Left kidney (tissue), 8 donors: ENCODE measurements at places on chromosomes 2 and 18. TPM values are rescaled to one million over a fixed set of nuclear protein-coding genes. Genes with fewer than 3 reads are reported as not detected.

- DNase-seq: no peak
Observed at GRCh38 chr2:15069149-15069548, 436.6 kb downstream of the LRATD1 start.

- no peak for DNase-seq
Observed at GRCh38 chr18:28147674-28148171, 29.2 kb downstream of the CDH2 start.

DNA sequence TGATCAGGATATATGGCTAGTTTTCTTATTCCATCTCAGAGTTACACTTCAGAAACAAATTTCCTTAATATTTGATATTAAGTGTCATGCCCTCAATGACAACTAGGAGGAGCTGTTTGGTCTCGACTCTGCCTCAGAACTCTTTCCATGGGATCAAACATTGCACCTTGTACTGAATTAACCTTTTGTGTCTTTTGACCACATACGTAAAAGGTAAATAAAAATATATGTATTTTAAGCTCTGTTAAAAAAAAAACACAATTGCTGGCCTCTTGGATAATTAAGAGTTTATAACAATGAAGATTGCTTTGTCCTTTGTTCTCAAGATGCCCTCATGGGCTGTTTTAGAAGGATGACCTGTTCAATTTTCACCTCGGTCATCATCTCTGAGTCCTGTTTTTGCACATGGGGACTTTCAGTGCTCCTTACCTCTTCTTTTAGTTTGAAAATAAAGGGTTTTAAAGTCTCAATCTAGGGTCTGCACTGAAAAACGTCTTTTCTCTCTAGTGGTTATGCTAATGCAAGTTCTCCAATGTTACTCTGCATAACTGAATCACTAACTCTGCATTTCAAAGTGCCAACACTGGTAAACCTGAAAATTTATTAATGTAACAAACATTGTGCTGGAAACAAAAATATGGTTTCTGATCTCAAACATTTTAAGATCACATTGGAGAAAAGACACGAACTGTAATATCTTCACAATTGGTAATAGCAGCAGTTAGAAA lies 18.8 kb upstream of the FN1 start:
- DNase-seq: no peak

DNA sequence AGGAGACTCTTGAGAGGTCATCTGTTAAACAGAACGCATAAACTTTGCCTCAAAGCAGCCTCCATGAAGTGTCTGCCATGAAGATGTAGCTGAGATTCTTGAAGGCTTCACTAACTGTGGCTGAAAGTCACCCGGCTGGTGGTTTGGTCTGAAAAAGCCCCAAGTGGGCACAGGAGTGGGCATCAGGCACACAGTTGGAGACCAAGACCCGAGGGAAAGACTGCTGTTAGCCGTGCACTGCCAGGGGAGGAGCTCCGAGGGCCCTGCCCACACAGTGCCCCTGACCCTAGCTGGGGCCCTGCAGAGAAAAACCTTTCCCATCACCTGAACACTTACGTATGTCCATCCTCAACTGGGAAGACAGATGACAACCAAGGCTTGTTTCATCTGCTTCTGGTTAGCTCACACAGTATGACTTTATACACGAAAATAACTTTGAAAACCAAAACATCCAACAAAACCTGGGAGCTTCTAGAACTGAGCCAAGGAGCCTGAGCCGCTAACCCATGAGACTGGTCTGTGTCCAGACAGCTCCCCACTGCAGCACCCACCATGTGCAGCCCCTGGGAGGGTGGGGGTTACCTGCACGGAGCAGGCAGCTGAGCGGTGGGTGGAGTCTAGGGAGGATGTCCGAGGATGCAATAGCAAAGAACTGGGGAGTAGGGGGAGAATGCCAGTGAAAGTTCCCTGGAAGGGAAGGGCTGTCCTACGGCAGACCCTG lies 15.4 kb downstream of the HJURP start:
- DNase-seq: no peak

DNA sequence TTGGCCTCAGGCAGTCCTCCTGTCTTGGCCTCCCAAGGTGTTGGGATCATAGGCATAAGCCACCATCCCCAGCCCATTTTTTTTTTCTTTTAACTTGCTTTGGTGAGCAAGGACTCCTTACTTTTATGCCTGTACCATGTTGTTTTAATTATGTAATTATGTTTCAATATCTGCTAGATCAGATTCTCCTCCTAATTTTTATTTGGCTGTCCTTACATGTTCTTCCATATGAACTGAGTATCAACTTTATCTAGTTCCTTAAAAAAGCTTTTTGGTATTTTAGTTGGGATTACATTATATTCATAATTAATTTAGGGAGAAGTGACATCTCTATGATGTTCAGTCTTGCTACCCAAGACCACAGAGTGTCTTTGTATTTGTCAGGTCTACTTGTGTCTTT lies 16.3 kb downstream of the GPN1 start:
- no peak for DNase-seq

DNA sequence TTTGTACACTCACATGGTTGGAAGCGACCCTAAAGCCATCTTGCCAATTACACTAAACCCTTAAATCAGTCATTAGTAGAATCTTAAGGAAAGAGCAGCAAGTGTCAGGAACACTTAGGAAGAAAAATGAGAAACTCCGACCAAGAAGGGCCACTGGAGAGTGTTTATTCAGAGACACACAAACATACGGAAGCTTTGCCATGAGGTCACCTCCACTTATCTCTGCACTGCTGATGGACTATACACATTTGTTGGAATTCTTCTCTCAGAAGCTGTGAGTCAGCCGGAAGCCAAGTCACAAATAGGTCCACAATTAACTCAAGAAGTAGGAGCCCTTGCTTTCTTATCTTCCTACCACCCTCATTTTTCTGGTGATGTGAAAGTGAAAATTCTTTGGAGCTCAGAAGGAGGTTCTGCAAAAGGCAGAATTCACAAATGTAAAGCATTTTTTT lies 21.6 kb downstream of the BMP10 start:
- no peak for DNase-seq

GRCh38 chr2:159939946-159940345 lies 122.5 kb downstream of the PLA2R1 start:
- peak; percentile 29 for DNase-seq

- no peak for DNase-seq
Observed at GRCh38 chr2:105052773-105053172, 14.9 kb downstream of the MRPS9 start.

DNA sequence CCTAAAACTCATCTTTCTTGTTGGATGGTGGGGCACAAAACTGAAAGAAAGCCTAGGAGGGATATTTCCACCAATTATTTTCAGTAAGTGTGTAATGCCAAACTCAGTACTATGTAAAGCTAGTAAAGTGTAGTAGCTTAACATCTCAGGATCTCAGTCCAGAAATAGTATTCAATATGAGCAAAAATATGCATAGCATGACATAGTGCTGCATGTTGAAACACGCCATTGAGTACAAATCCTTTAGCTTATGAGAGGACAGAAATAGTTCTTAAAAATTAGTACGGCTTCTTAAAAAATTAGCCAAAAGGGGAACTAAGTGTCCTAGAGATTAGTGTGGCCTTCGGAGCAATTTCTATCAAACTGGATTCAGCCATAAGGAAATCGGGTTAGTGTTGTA lies 21.7 kb upstream of the ATL2 start:
- no peak for DNase-seq

DNA sequence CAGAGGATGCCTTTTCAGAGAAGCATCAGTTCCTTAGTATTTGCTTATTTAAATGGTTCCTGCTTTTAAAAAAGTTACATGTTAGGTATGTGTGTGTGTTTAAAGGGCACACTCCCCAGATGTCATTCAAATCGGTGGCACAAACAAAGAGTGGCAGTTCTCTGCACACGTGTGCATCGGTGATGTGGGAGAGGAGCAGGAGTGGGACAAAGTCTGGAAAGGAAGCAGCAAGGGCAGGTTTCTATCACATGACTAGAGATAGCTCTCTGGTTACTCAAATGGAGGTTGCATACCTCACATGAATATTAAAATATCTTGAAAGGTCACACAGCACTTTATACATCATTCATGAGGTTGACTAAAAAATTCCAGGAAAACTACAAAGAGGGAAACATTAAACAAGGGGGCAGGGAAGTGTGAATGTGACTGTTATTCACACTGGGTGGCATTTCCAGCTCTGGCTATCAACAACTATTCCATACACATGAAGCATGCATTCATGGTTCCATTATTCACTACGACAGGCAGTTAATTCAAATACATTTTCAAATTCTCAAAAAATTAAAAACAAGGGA lies 64.7 kb downstream of the SEPTIN10 start:
- DNase-seq: no peak

Gene ACMSD
- polyA plus RNA-seq: 43.9 TPM

GRCh38 chr18:51009072-51009471 lies 20.9 kb upstream of the SMAD4 start:
- DNase-seq: no peak

DNA sequence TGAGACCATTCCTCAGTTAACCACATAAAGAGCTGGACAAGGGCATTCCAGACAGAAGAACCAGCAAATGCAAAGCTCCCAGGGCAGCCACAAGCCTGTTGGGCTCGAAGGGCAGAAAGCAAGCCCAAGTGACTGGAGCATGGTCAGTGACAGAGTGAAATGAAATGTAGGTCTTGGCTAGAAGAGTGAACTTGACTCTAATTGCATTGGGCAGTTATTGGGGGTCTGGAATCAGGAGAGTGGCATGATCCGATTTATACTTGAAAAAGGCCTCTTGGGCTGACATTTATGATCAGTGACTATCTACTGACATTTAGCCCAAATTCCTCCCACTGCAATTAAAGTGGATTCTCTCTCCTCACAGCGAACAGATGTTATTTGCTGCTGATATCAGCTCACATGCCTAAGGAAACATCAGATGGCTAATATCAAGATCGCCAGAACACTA lies 152.5 kb upstream of the KLF7 start:
- DNase-seq: no peak

GRCh38 chr2:98795891-98796676 lies 65.2 kb upstream of the MGAT4A start:
- DNase-seq: no peak

DNA sequence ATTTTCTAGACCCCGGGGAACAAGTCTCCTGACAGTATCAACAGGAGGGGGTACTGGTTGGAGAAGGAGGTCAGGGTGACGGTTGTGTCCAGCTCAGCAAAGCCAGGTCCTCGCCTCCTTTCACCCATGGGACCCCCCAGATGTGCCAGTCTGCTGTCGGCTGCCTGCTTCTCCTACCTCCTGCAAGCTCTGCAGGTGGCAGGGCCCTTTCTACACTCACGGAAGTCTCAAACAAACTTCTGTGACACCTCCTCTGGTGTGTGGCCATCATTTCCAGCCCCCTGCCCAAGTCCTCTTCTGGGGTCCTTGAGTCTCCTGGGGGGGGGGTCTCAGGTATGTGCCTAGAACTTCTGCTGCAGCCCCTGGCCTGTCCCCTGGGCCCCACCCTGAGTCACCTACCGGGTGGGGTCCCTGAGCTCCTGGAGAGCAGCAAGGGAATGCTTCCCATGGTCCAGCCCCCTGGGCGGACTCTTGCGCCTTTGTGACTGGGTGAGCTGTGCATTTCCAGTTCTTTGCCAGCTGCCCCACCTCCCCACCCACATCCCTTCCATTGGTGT lies 12.8 kb downstream of the SH3RF3 start:
- no peak for DNase-seq

- DNase-seq: no peak
Observed at GRCh38 chr2:10924441-10924840, 12.7 kb downstream of the KCNF1 start.

- DNase-seq: no peak
Observed at GRCh38 chr18:54856105-54856646, 27.9 kb downstream of the RAB27B start.

Gene UGT1A5
- polyA plus RNA-seq: not detected

DNA sequence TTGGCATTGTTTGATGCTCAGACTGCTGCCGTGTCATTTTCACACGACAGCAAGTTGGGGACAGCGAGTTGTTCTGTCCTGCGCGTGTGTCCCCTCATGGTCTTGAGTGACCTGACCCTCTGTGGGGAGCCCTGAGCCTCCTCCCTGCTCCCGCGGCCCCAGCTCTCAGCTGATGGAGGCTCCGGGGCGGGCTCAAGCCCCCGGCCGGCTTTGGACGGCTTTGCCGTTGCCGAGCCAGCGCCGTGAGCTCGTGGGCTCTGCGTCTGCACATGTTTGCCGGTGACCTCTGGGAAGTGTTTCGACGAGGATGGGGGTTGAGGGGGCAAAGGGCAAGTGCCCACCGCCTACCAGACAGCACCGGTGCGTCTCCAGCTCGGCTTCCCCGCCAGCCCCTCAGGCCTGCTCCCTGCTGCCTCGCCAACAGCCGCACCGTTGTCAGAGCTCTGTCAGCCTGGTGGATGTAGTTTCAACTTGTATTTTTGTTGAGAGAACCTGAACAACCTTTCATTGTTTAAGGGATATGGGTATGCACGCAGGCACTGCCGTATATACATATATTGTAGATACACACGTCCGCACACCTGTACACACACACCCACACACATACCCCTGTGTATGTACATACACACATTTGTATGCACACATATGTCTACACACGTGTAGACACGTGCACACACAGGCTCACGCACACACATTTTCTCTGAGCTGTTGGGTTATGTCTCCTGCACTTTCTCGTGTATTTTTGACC lies 13.7 kb downstream of the PDCD1 start:
- DNase-seq: no peak

DNA sequence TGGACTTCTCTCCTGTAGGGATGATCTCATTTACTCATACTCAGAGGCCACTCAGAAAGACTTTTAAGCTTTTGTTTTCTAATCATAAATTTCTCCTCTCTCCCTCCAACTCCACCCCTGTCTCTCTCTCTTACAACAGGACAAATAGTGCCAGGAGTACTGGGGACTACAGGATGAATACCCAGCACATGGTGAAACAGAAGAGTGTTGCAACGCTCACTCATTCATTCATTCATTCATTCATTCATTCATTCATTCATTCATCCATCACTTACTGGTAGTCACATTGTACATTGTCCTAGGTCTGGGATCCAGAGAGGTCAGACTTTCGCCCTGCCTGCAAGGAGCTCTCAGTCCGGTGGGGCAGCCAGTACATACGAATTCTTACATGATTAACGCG lies 97.6 kb downstream of the KLHL29 start:
- DNase-seq: no peak

GRCh38 chr2:201500534-201500933 lies 49.0 kb downstream of the STRADB start:
- DNase-seq: no peak

DNA sequence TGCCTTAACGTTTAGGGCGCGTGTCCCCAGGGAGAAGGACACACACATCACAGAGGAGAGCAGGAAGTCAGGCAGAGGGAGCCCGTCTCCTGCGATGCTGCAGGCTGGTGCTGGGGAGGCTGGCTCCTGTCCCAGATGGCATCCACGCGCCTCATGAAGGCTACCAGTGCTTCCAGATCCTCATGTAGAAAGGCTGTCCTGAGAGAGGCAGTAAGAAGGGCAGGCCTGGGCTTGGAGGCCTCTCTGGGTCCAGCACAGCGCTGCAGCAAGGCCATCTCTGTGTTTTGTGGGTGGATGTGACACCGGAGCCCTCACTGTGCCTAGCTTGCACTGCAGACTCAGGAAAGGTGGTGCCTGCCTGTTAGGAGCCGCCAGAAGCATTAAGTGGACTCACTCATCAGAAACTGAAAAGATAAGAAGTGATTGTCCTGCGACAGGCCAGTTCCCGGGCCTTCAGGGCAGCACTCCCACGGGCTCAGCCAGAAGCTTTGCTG lies 62.7 kb downstream of the FAM168B start:
- no peak for DNase-seq

Gene ADGRF3
- polyA plus RNA-seq: 2.5 TPM
